Stimulated activated CD4-positive, alpha-beta T cell treated with anti-CD3 and anti-CD28 coated beads, Interleukin-15, amount 100 ng/mL, for 24 hours (primary cell): ENCODE measurements at places on chromosomes 4 and X.

GRCh38 chrX:63283348-63283747, 67.8 kb downstream of the SPIN4 start:
- DNase-seq = no peak

DNA sequence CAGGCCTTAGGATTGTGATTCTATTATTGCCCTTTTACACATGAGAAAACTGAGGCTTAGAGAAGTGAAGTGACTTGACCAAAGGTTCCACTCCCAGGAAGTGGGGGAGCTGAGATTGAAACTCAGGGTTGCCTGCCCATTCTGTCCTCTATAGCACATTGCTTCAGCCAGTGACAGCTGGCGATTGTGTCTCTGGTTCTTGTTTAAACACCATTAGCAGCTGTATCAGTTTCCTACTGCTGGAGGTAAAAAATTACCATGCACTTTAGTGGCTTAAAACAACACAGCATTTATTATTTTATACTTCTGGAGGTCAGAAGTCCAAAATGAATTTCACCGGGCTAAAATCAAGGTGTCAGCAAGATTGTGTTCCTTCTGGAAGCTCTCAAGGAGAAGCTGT, 205.8 kb upstream of the MAMLD1 start:
- no peak for DNase-seq

GRCh38 chr4:182741914-182742313, 175.3 kb downstream of the DCTD start:
- no peak for DNase-seq

DNA sequence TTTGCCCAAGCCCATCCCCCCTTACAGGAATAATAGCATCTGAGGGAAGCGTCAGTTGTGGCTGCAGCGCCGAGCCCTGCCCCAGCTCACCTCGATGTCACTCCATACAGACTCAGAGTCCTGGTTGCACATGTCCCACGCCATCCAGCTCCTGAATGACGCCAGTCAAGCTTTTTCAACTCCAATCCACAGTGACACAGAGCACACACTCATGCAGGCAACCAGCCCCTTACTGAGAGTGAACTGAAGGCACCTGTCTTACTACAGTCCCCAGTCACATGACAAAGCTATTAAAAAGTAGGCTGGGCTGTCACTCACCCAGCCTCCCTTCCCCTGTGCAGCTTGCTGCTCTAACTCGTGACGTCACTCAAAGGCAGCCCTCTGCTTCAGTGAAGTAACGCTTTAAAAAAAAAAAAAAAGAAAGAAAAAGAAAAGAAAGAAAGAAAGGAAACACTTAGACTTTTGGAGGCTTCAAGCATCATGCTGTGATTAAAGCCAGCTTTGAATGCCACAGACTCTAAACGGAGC, at the start of gene PPARGC1A:
PPARGC1A (minus strand) TSS at position 234 of the 528 bp plus-strand sequence; CDS start at position 144, 90 bp downstream.
- DNase-seq = no peak

- no peak for DNase-seq
Measured at GRCh38 chr4:109691411-109691920, 11.8 kb downstream of the CASP6 start.

- DNase-seq = no peak
Measured at GRCh38 chr4:124883632-124884031, 171.1 kb upstream of the ANKRD50 start.

GRCh38 chr4:97987019-97987648, 156.1 kb downstream of the STPG2 start:
- no peak for DNase-seq
